Activated CD4-positive, alpha-beta T cell treated with anti-CD3 and anti-CD28 coated beads, Interleukin-2, amount 10 ng/mL, durations not matched to agents 7 days and 5 days (primary cell): ENCODE measurements at places on chromosomes 7 and 10. TPM values are rescaled to one million over a fixed set of nuclear protein-coding genes. Genes with fewer than 3 reads are reported as not detected.

DNA sequence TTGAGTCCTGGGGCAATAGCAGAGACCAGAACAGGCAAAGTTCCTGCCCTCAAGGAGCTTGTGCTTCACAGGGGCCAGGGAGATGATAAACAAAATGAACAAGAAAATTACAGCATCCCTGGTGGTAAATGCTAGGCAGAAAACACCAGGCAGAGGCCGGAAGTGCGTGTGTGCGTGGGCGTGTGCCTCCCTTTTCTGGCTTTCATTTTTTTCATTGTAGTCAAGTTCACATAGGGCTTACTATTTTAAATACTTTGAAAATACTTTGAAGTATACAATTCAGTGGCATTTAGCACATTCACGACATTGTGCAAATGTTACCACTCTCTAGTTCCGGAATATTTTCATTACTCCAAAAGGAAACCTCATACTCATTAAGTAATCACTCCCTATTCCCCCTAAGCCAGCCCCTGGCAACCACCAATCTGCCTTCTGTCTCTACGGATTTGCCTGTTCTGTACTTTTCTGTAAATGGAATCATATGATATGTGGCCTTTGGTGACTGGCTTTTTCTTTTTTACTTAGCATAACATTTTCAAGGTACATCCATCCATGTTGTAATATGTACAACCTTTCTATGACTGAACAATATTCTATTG lies 88.1 kb upstream of the PDCD4 start:
- H3K27ac ChIP-seq = peak overlapping the region; percentile 79
- H3K4me3 ChIP-seq = no peak overlapping the region
- H3K27me3 ChIP-seq = no peaks in the 10 kb centered on the region

DNA sequence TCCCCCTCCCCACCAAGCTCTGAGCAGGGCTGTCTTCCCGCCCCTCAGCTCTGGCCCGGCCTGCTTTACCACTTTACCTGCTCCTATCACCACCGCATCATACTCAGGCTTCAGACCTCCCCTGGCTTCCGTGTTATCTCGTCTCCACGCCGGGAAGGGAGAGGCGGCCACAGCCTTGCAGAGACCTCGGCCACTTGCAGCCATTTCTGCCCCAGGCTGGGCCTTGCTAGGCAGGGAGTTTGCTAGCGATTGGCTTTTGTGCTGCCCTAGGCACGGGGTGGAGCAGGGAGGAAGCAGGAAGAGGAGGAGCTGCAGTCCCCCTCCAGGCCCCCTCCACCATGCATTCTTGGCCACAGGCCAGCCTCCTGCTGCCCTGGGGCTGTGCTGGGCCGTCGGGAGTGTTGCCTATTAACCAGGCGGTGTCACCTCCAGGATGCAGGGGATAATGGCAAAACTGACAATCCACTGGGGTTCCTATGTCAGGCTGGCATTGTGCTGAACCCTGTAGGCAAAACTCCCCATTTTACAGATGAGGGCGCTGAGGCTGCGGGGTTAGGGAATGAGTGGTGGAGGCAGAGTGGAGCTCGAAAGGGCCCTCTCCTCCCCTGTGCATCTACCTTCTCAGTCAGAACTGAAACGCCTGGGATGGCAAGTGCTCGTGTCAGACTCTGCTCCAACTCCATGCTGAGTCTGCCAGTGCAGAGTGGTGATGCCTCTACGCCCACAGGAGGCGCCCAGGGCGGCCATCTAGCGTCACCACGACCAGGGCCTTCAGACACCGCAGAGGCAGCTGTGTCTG lies at the start of gene PYROXD2:
TSS of gene PYROXD2 (minus strand) at position 251 of the 799 bp plus-strand sequence. CDS start at position 204, 47 bp downstream.
- H3K27me3 ChIP-seq = no peaks in the 10 kb centered on the region
- H3K4me3 ChIP-seq = peak within 1 kb of the TSS; percentile 81
- H3K4me1 ChIP-seq = peaks cover 15% of the 10 kb centered on the region
- peak; percentile 40 for DNase-seq
- H3K27ac ChIP-seq = peak within 1 kb of the TSS; percentile 89

CRYGN gene
- 0.25 TPM for total RNA-seq

ARID5B gene
- total RNA-seq = 41.2 TPM

CLIP2 gene
- 0.89 TPM for total RNA-seq

GRCh38 chr10:1882728-1883127 lies 145.4 kb upstream of the ADARB2 start:
- no peak for DNase-seq
- H3K4me1 ChIP-seq = peaks cover 2% of the 10 kb centered on the region
- peaks cover under 1% of the 10 kb centered on the region for H3K27me3 ChIP-seq
- H3K36me3 ChIP-seq = no peaks in the 10 kb centered on the region
- H3K27ac ChIP-seq = no peak overlapping the region

SMURF1 gene
- total RNA-seq = 14.2 TPM

GRCh38 chr10:70437721-70438120 lies 3.8 kb downstream of the NODAL start:
- DNase-seq = no peak
- H3K27ac ChIP-seq = no peak overlapping the region
- peaks cover 49% of the 10 kb centered on the region for H3K27me3 ChIP-seq
- H3K4me1 ChIP-seq = peaks cover 19% of the 10 kb centered on the region

RAB19 gene
- 7.2 TPM for total RNA-seq

DNA sequence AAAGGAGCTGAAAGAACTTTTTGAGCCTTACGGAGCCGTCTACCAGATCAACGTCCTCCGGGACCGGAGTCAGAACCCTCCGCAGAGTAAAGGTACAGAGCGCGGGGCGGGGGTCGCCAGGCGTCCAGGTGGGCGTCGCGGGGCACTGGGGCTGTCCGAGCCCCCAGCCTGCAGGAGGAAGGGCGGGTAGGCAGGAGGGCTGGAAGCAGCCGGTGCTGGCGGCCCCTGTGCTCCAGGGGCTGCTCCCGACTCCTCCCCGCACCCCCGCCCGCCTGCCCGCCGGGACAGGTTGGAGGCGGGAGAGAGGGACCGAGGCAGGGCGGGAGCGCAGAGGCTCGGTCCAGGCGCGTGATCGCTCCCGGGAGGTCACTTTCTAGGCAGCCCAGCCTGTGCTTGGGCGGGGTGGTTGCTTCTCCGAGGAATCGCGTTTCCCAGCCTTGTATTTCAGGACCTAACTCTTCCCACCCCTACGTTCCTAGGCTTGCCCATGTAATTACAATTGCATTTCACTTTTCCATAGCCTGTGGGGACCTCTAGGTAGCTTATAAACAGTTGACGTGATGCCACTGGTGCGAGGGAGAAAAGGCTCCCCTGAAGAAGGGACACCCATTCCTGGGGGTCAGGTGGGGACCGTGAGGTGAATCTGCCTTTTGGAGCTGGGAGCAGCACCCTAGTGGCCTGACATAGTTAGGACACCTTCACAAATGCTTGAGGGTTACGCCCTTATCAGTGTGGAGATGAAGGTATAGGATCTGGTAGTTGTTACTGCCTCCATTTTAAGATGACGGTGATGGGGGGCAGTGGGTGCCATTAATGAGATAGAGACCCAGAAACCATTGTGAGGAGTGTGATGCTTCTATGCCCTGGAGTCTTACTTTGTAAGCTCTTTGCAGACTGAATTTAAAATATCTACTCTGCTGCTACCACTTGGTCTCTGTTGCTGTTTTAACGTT lies 148.2 kb downstream of the CELF2 start:
- peaks cover 14% of the 10 kb centered on the region for H3K36me3 ChIP-seq
- H3K4me1 ChIP-seq = peaks cover 36% of the 10 kb centered on the region
- H3K4me3 ChIP-seq = no peak overlapping the region
- peak overlapping the region; percentile 99 for H3K27ac ChIP-seq
- no peaks in the 10 kb centered on the region for H3K27me3 ChIP-seq

TMEM130 gene
- not detected for total RNA-seq
